Right cardiac atrium (tissue), 5 donors: ENCODE measurements at places on chromosomes 6 and 20. TPM values are rescaled to one million over a fixed set of nuclear protein-coding genes. Genes with fewer than 3 reads are reported as not detected.

The SYNGAP1 gene
- polyA plus RNA-seq = 8.0 TPM

The CYP39A1 gene
- 3.3 TPM for polyA plus RNA-seq

The TENT5A gene
- 14.6 TPM for polyA plus RNA-seq

The DTD1 gene
- polyA plus RNA-seq = 11.5 TPM

- no peak for DNase-seq
These were observed 21.8 kb upstream of the NAA20 start for GRCh38 chr20:19995220-19995863.

- no peak for DNase-seq
These were observed 20.7 kb downstream of the LRRC1 start for GRCh38 chr6:53815381-53816119.

DNA sequence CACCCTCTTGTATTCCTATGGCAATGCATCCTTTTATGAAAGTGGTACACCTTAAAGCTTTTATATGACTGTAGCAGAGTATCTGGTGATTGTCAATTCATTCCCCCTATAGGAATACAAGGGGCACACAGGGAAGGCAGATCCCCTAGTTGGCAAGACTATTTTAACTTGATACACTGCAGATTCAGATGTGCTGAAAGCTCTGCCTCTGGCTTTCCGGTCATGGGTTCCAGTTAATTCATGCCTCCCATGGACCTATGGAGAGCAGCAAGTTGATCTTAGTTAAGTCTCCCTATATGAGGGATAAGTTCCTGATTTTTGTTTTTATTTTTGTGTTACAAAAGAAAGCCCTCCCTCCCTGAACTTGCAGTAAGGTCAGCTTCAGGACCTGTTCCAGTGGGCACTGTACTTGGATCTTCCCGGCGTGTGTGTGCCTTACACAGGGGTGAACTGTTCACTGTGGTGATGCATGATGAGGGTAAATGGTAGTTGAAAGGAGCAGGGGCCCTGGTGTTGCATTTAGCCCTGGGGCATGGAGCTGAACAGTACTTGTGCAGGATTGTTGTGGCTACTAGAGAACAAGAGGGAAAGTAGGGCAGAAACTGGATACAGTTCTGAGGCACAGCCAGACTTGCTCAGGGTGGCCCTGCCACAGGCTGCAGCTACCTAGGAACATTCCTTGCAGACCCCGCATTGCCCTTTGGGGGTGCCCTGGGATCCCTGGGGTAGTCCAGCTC is 292.1 kb downstream of the ESR1 start:
- DNase-seq = no peak

DNA sequence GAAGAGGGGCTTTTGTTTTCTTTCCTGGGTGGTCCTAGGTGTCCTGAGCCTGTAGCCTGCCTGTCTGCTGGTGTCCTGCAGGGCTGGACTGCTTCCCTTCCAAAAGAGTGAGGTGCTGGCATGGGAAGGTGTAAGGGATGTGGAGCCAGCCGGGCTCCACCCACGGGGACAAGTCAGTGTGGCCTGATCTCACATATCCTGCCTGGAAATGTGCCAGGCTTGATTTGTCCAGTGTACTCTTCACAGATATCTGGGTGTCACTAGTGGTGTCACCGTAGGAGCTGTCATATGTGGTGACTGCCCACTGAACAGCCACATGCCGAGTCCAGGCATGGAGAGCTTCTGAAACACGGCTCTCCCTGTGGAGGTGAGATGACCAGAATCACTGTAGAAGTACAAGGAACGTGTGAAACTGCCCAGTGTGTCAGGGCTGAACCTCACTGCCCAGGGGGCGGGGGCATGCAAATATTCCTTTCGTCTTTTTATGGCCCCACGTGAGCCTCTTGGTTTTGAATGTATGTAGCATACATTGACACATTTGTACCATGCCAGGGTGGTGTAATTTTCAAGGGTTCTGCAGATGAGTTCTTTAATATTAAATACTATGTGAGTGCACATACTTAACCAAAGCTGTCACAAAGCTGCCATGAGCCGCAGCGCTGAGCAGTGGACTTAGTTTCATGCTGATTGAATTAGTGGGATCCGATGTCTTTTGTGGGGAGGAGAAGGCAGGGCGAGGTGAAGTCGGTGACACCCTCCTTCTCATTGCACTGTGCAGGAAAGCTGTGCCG is 55.8 kb downstream of the CDH4 start:
- DNase-seq = peak; percentile 73

GRCh38 chr6:169200893-169201514 is 52.6 kb downstream of the THBS2 start:
- DNase-seq = no peak

DNA sequence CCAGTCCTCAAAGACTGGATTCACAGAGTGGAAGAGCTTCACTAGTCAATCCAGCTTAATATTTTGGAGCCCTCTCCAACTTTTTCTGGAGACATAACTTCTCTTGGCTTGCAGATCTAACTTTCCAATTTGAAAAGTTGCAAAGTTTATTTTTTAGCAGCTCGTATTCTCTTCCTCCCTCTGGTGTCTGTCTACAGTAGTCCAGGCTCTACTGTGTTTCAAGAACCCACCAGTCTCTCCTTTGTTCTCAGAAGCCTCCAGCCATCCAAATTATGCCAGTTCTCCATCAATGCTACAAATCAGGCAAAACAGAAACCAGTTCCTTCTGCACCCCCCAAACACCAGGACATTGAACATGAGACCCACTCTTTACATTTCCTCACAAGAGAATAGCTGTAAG is 376.1 kb upstream of the OPRM1 start:
- no peak for DNase-seq

DNA sequence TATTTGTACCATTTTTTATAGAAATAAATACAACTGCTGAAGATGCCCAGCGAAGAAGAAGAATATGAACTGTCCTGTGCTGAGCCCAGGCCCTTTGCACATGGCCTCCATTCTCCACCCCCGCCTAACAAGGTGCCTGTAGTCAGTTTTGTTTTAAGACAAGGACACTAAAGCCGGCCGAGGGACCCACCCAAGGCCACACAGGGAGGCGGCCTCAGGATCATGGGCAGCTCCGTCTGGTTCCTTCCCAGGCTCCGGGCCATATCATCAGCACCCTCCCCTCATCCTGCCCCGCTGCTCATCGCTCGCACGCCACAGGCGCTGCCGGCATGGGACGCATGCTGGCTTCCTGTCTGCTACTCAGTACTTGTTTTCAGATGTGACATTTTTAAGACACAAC is 21.3 kb downstream of the PSMG4 start:
- DNase-seq = no peak

GRCh38 chr6:138657065-138657425 is 116.5 kb upstream of the CCDC28A start:
- no peak for DNase-seq

DNA sequence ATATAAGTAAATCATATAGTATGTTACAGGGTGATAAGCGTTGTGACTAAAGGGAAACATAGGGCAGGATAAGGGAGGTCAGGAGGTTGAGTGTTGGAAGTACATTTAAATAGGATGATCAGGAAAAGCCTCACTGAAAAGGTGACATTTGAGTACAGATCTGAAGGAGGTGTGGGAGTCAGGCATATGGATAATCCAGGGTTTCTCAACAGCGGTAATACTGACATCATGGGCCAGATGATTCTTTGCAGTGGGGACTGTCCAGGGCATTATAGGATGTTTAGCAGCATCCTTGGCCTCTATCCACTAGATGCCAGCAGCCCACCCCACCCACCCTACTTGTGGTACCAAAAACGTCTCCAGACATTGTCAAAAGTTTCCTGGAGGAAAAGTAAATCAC is 292.6 kb upstream of the PREP start:
- no peak for DNase-seq

DNA sequence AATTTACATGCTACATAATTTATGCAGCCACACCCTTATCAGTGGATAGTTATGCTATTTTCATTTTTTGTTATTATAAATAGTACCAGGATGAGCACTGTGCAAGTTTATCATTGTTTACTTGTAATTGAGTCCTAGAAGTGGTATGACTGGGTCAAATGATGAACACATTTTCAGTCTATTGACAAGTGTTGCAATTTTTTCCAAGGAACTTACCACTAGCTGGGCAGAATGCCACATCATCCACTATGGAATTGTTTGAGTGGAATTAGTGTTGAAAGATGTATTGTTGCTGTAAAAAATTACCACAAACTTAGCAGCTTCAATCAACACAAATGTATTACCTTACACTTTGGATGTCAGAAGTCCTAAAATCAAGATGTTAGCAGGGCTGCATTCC is 38.1 kb upstream of the OPN5 start:
- DNase-seq = no peak

DNA sequence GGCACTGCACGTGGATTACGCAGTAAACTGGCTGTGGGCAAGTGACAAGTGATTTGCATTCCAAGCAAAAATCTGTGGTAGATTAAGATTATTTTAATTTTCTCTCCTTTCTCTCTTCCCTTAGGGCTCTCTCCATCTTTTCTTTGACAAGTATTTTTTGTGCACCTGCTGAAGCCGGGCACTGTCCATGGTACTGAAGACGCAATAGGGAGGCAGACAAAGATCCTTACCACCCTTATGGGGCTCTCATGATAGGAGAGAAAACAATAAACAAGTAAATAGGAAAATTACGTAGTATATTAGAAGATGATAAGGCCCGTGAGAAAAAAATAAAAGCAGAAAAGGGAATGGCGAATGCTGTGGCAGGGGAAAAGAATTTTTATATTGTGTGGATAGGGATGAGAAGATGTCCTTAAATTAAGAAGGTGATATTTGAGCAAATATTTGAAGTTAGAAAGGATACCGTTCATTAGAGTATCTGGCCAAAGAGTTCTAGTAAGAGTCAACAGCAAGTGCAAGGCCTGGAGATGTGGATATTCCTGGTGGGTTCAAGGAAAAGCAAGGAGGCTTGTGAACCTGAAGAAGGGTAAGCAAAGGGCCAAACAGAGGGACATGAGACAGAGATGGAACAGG is 146.0 kb downstream of the LAMP5 start:
- no peak for DNase-seq
